ENCODE measurements at places on chromosomes 6 and 20. TPM values are rescaled to one million over a fixed set of nuclear protein-coding genes. Genes with fewer than 3 reads are reported as not detected.
A peak's percentile ranks its signal among the peaks of the same experiment; 100 is the strongest.

GRCh38 chr6:31170987-31171671, 647 bp upstream of the POU5F1 start:
- H3K36me3 ChIP-seq = no peaks in the 10 kb centered on the region
- H3K4me3 ChIP-seq = no peak overlapping the region
- H3K27ac ChIP-seq = no peak overlapping the region
- H3K27me3 ChIP-seq = no peaks in the 10 kb centered on the region

- no peak overlapping the region for H3K4me3 ChIP-seq
- peak; percentile 86 for DNase-seq
- H3K27me3 ChIP-seq = no peaks in the 10 kb centered on the region
- no peaks in the 10 kb centered on the region for H3K36me3 ChIP-seq
- H3K4me1 ChIP-seq = peaks cover 53% of the 10 kb centered on the region
Measured at GRCh38 chr20:43955062-43955749, 40.6 kb downstream of the TOX2 start.

GRCh38 chr6:20670750-20671149, 136.5 kb downstream of the CDKAL1 start:
- H3K4me1 ChIP-seq = no peaks in the 10 kb centered on the region
- no peaks in the 10 kb centered on the region for H3K36me3 ChIP-seq
- no peaks in the 10 kb centered on the region for H3K27me3 ChIP-seq
- no peak for DNase-seq

The ACSS1 gene
- polyA plus RNA-seq = 1.5 TPM

The CLPSL1 gene
- polyA plus RNA-seq = not detected

The INSM1 gene
- not detected for polyA plus RNA-seq

Measured in keratinocyte (primary cell).